HCT116 (cell line): ENCODE measurements at places on chromosomes 6 and 20.
A peak's percentile ranks its signal among the peaks of the same experiment; 100 is the strongest.

GRCh38 chr6:14118446-14118845 lies 874 bp downstream of the CD83 start:
- DNase-seq, result no peak

GRCh38 chr6:153872946-153873345 lies 166.1 kb upstream of the OPRM1 start:
- DNase-seq, result no peak

DNA sequence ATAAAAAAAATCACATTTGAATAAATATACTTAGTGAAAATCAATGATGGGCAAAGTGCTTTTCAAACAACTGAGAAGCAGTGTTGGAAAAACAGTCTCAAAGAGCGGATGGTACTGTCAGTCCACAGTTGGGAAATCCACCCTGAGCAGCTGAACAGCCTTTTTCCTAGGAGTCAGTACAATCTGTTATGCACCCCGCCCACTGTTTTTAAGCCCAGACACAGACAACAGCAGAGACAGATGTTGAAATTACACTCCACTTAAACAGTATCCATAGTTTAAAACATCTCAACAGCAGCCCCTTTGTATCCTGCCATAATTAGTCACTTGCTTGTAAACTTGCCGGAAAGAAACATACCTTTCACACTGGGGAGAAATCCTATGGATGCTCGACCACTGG lies 372 bp downstream of the KIAA0408 start:
- DNase-seq, result no peak

DNA sequence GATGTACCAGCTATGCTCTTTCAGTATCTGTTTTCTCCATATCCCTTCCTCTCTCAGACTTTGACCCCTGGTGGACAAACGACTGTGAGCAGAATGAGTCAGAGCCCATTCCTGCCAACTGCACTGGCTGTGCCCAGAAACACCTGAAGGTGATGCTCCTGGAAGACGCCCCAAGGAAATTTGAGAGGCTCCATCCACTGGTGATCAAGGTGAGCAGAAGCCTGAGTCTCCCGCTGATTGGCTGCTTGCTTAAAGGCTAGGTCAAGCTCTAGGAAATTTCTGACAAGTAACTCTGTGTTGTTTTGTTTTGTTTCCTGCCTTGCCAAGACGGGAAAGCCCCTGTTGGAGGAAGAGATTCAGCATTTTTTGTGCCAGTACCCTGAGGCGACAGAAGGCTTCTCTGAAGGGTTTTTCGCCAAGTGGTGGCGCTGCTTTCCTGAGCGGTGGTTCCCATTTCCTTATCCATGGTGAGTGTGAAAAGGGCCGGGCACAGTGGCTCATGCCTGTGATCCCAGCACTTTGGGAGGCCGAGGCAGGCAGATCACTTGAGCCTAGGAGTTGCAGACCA lies 28.6 kb downstream of the C6orf89 start:
- DNase-seq, result peak; percentile 73

- DNase-seq, result no peak
Measured at GRCh38 chr6:133645966-133646740, 242.8 kb upstream of the TCF21 start.

GRCh38 chr20:6347916-6348315 lies 225.1 kb upstream of the FERMT1 start:
- DNase-seq, result no peak

- DNase-seq, result no peak
Measured at GRCh38 chr6:109015176-109015575, 79.5 kb downstream of the SESN1 start.

GRCh38 chr20:44080064-44080463 lies 106.9 kb downstream of the JPH2 start:
- DNase-seq, result no peak

- no peak for DNase-seq
Measured at GRCh38 chr6:18400831-18401446, 13.8 kb downstream of the RNF144B start.

DNA sequence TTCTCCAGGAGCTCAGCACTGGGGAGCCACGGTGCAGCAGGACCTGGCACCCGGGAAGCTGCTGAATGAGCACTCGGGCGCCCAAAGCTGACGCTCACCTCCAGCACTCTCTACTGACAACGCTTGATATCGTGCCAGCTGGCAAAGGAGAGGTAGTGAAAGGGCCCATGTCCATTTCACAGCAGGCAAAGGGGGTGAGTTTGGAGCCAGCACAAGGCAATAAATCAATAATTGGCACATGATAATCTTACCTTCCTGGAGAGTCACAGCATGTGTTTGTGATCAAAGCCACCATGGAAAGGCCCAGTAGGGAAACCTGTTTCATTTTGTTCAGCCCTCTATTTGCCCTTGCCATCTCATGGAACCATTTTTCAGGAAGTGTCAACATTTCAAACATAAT lies 23.3 kb upstream of the SMIM26 start:
- no peak for DNase-seq

DNA sequence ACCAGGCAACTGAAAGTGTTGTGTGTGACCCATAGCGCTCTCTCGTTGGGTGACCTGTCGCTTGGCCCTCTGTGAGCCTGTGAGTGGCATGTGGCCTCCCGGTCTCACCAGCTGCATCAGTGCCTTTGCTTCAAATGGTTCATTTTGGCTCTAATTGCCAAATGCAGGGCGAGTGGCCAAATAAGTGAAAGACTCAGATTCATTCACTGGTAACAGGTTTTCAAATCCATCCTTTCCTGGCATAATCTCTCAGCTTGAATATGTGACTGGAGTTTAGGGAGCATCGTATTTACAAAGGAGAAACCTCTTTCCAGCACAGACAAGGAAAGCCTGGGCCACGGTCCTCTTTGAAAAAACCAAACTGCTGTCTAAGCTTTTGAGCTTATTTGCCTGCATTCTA lies 321.6 kb upstream of the QKI start:
- DNase-seq, result no peak

- no peak for DNase-seq
Measured at GRCh38 chr20:63939061-63939935, 16.9 kb downstream of the UCKL1 start.

GRCh38 chr20:1287306-1287705 lies 21.2 kb downstream of the SNPH start:
- DNase-seq, result no peak

GRCh38 chr6:111793711-111794111 lies 79.5 kb downstream of the FYN start:
- DNase-seq, result no peak

GRCh38 chr6:123316733-123317323 lies 319.9 kb downstream of the TRDN start:
- no peak for DNase-seq

- no peak for DNase-seq
Measured at GRCh38 chr6:16388488-16388887, 150.1 kb downstream of the GMPR start.

DNA sequence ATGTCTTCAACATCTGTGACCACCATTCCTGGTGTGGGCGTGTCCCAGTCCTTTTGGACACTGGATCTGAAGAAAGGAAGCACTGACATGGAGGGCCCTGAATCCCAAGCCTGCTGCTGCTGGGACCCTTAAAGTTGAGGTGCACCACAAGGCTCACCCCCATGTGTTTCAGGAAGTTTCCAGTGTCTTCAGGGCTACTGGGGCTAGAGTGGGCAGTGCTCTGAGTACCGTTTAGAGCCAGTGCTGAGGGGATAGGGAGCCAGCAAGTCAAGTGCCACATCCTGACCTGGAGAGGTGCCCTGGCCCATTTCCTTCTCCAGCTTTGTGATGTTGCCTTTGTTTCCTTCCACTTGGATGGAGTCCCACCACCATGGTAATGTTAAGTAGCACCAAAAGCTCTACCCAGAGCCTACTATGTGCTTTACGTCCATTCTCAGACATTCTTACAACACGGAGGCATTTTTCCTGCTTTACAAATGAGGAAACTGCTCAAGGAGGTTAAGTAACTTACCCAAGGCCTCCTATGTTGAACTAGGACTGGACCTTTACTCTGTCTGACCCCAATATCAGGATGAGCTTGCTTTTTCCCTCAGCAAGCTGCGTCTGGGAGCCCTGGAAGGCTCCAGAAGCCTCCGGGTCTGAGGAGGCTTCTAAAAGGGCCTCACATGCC lies 552 bp upstream of the DEF6 start:
- DNase-seq, result no peak

- DNase-seq, result no peak
Measured at GRCh38 chr6:113148566-113148965, 708.6 kb upstream of the MARCKS start.

- DNase-seq, result no peak
Measured at GRCh38 chr20:21156266-21156665, 30.4 kb downstream of the KIZ start.

GRCh38 chr6:138084904-138085838 lies 22.0 kb downstream of the PERP start:
- no peak for DNase-seq

- DNase-seq, result peak; percentile 67
Measured at GRCh38 chr20:46215913-46216707, 92.2 kb downstream of the CDH22 start.
